ENCODE measurements at places on chromosomes 6 and 20.

- no peak for DNase-seq
These were observed 71.5 kb upstream of the LAMP5 start for GRCh38 chr20:9442858-9443257.

- DNase-seq: no peak
These were observed 15.7 kb upstream of the TGM2 start for GRCh38 chr20:38180781-38181180.

DNA sequence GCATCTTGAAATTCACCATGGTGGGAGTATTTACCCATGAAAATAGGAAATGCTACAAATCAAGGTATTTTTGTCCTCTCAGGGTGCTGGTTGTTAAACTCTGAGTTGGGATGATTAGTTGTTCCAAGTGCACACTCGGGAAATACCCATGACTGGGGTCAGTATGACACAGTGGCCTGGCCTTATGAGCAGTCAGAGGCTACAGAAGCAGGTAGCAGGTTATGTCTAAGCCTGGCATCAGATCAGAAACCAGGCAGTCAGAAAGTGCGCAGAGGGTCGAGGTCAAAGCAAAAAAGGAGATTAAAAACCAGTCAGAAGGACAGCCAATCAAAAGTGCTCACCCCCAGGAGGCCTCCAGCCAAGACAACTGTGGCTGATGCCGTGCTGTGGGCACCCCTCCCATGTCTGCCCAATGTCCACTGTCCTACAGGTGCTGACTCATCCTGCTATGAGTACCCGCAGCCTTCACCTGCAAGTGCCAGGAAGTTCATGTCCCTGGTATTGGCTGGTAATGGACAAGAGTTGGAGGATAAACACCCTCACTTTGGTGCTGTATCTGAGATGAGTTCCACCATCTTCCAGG is 117.4 kb upstream of the SLC24A3 start:
- DNase-seq: no peak

GRCh38 chr6:28281288-28282064 is at the start of gene PGBD1:
TSS of gene PGBD1 (plus strand) at chr6:28281572. CDS start at chr6:28283814, 2,242 bp downstream.
- peak; percentile 65 for DNase-seq

- DNase-seq: no peak
These were observed 67.3 kb downstream of the ISM1 start for GRCh38 chr20:13288357-13288756.

GRCh38 chr6:122153557-122153956 is 245.9 kb upstream of the HSF2 start:
- no peak for DNase-seq

DNA sequence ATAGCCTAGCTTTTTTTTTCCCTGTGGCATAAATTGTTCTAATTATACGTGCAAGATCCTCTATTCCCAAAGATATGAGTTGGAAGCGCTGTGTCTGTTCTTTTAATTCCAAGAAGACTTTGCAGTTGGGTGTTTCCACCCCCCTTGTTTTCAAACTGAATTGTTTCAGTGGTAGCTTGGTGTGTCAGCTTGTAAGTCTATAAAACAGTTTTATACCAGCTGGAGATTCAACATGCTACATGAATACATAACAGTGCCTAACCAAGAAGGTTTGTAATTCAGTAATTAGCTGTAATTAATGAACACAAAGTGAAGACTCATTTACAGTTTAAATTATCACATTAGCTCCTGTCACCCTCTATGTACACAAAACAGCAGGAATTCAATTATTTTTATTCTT is 154.0 kb downstream of the ZNF217 start:
- no peak for DNase-seq

DNA sequence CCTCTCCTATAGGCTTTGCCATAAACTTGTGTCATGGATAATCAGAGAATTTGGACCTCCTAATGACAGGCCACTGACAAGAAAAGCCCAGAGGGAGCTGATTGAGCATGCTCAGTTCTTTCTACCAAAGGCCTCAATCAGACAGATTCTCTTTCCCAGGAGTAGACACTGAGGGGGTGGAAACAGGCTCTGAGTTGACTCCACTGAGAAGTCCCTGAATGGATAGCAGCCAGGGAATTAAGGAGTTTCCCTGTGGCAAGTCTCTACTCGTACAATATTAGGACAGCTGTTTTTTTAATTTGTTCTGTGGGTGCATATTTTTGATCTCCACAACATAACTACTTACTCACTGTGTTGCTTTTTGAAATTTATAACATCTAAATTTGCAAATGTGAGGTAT is 63.3 kb downstream of the SLC16A10 start:
- DNase-seq: no peak

DNA sequence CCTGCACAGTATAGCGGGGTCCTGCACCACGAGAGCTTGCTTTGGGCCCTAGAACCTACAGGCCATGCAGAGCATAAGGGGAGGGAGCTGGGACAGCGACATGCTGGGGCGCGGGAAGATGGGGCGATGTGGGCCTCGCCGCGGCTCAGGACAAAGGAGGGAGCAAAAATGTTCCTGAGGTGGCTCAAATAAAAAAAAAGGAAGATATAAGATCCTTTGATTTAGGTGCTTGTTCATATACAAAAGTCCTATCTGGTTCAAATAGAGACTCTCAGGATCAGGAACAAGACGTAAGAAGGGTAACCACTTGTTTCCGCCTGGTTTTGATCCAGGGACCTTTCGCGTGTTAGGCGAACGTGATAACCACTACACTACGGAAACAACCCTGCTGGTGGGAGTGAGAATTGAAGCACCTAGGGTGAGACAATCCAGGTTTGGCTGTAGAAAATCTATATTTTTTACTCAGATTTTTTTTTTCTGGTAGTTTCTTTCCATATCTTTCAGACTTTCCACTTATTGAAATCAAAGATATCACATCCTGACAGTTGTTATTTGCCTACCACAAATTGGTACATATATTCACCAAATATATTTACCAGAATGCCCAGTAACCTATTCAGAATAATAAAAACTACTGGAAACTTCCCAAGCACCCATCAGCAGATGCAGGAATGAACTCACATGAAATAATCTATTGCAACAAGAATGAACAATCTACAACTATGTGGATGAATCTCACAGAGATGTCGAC is 177.9 kb upstream of the ZNF184 start:
- DNase-seq: peak; percentile 75

DNA sequence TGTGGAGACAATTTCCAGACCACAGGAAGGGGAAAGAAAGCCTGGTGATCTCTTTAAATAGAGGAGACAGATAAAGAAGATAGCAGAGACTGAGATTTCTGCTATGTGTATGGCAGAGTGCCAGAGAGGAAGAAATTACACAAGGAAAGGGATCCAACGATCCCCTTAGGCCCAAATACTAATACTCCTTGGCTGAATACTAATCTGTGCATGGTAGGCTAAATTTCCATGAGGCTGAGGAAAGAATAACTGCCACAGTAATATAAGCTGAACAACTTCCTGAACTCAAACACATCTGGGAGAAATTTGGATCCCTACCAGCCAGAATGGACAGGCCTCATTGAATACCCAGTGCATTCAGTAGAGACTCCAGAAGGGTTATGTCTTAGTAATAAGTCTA is 83.3 kb upstream of the TNFAIP3 start:
- no peak for DNase-seq

DNA sequence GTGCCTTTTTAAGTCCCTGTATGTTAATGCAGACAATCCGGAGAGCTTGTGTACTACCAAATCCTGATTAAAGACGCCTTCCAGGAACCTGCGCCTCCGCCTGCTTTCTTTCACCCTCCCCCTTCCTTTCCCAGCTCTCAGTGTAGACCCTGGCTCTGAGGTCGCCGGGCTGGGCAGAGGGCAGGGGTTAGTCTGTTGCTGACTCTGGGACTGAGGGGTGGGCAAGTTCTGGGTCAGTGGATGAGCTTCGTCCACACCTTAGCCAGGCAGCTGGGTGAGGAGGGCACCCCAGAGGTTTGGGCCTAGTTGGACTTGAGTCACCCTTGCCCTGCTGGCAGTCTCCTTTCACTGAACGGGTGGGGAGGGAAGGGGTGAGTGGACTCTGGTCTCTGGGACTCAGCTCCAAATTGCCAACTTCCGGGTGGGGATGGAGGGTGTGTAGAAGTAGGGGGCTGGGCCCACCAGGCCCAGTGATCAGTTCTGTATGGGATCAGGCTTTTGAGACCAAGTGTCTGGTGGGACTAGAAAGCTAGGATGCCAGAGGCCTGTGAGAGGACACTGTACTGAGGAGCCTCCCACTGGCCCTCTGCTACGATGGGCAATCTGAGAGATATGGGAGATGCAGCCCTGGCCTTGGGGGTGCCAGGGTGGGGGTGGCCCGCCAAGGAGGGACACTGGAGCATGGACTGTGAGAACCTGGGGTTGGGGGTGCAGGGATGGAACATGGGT is 21.3 kb upstream of the SLC22A7 start:
- DNase-seq: no peak

DNA sequence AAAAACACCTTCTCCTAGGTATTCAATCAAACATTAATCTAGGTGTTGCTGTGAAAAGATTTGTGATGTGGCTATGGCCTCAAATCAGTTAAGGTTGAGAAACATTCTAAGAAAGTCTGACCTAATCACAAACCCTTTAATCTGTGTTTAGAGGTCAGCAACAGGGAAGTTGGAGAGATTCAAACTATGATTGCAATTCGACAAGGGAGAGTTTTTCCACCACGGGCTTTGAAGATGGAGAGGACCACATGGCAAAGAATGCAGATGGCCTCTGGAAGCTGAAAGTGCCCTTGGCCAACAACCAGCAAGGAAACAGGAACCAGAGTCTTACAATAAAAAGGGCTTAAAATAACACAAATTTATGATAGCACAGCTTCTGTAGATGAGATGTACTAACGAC is 29.6 kb upstream of the LGSN start:
- DNase-seq: no peak

DNA sequence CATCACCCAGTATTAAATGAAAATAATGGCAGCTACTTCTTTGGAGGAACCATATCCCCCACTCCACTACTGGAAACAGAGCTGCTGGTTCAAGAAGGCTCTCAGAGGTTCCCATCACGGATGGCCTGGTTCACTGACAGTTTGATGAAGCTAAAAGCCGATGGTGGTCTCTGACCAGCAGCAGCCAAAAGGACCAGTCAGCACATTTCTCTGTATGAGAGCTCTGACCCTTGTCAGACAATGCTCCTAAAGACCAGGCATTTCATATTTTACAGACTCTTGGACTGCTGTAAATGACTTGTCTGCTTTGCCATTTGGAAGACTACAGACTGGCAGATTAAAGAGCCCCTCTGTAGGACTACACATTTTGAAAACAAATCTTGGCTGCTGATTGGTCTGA is 16.6 kb downstream of the PRKN start:
- no peak for DNase-seq

GRCh38 chr6:7538484-7538883 is 3.0 kb upstream of the DSP start:
- DNase-seq: no peak
